ENCODE measurements at places on chromosomes 5 and 9.

DNA sequence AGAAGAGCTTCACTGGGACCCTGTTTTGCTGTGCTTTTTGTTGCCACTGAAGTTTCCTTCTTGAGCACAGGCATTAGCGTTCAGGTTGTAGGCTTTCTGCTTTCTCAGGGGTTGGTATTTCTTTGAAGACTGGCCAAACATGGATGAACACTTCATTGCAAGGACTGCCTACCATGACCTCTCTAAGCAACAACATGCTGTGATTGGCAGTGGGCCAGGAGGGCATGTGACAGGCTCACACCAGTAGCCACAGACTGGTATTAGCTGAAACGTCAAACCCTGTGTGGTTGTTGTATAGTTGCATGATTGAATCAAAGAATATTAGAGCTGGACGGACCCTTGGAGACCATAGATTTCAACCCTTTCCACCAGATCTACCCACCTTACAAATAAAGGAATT is 20.0 kb upstream of the MLANA start:
- DNase-seq = no peak

- DNase-seq = no peak
These were observed 498.6 kb downstream of the CAAP1 start for GRCh38 chr9:26394025-26394424.

GRCh38 chr5:36056422-36056821 is 10.3 kb downstream of the UGT3A2 start:
- no peak for DNase-seq

- DNase-seq = no peak
These were observed 300.5 kb upstream of the CTNND2 start for GRCh38 chr5:12204761-12205160.

DNA sequence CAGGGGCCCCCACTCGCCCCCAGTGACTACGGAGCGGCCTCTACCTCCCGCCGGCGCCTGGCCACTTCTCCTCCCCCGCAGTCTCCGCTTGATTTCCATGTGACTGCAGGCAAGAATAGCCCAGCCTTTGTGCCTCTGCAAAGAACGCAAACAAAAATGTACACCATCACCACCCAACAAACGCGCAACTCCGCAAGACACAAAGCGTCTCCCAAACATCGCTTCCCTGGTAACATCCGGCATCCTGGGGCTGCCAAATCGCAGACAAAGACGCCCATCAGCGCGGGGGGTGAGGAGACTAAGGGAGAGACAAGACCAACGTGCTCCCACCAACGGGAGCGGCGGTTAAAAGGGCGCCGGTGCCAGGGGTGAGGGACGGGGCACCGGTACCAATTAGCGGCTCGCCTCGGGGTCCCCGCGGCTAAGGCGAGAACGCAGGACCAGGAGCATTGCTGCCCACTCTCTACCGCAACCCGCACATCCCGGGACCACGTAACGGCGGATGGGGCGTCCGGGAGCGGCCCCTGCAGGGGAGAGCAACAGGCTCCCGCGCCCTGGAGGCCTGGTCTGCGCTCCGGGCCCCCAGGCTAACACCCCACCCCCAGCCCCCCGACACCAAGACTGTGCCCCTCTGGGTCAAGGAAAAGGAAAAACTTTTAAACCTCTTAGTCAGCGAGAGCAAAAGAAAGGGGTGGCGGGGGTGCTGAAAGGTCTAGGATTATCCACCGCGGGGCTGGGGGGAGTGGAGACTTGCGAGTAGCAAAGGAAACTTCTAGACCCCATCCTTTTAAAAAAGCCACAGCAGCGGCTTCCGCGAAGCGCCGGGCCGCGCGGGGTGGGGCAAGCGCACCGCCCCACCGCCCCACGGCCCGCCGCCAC is 885 bp downstream of the MPDZ start:
- peak; percentile 11 for DNase-seq

GRCh38 chr9:15113288-15113687 is 193.7 kb downstream of the TTC39B start:
- DNase-seq = no peak

DNA sequence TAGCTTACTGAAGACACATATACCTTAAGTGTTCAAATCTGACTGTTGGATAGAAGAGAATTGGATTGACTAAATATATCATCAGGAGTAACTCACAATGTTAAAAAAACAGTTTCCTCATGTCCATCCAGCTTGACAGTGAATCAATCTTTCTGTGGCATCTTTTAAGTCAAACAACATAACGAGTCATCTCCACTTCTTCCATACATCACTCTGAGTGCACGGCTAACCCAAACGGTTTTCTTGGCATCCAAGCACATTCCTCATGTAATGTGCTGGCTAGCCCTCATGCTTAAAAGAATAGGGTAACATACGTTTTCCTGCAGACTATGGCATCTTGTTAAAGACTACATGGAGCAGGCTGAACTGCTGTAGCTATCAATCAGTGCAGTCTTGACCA is 291.5 kb upstream of the TRPC7 start:
- no peak for DNase-seq

- DNase-seq = no peak
These were observed 8.6 kb downstream of the TLN1 start for GRCh38 chr9:35723426-35723825.

DNA sequence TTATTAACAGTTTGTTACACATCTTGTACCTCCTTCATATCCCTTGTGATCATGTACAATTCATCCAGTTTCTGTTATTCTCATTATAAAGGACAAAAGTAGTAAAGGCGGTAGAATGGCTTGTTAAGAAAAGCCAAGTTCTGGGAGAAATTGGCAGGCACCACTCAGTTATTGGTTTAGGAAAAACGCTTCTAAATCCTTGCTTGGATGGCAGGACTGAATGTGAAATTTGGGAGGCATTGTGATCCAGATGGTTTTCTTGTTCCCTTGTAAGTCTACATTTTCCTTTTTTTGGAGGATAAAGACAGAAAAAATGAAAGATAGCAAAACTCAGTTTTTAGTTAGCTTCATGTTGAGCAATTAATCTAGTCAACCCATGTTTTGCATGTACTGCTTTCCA is 130.2 kb downstream of the MAT2B start:
- no peak for DNase-seq

- no peak for DNase-seq
These were observed 285.9 kb downstream of the ARL15 start for GRCh38 chr5:54024466-54024865.

DNA sequence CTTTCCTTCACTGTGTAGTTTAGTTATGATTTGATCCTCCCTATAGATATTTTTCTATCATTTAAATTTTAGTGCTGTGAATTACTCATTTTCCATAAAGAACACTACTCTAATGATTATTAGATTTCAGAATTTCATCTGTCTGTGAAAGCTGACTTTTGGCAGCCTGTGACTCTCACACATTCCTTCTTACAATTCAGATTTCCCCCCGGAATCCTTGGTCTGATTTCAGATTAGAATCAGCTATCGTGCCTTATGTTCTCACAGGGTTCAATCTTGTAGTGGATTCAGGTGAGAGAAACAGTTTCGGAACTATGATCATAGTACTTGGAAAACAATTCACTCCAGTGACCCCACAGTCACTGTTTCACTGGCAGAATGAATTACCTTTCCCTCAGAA is 26.2 kb downstream of the ZNF474 start:
- no peak for DNase-seq

DNA sequence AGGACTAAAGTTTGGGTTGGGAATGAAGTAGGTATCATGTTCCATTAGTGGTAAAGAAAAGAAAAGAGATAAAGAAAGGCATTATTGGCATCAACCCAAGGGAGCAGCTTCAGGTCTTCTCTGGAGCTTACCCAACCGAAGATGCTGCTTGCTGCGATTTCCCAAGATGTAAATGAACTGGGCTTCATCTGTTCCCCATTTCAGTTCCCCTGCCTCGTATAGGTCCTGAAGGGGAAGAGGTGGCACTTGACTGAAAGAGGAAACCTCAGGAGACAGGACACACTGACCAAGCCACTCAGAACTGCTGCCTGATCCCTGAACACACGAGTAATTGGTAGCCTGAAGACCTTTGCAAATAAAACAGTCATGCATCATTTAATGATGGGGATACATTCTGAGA is 24.6 kb downstream of the ANXA6 start:
- DNase-seq = no peak

DNA sequence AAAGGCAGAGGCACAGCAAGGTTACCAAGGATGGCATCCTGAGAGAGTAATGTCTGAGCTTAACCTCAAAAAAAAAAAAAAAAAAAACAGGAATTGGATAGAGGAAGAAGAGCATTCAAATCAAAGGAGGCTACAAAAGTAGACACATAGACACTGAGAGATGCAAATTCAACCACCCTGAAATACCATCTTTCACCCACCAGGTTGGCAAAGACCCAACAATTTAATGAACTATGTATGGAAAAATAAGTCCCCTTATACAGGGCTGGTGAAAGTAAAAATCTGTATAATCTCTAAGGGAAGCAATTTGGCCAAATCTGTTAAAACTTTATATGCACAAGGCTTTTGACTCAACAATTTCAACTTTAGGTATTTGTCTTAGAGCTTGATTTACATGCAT is 4.9 kb downstream of the NADK2 start:
- no peak for DNase-seq

GRCh38 chr5:172548311-172548731 is 92.7 kb upstream of the NEURL1B start:
- DNase-seq = no peak

DNA sequence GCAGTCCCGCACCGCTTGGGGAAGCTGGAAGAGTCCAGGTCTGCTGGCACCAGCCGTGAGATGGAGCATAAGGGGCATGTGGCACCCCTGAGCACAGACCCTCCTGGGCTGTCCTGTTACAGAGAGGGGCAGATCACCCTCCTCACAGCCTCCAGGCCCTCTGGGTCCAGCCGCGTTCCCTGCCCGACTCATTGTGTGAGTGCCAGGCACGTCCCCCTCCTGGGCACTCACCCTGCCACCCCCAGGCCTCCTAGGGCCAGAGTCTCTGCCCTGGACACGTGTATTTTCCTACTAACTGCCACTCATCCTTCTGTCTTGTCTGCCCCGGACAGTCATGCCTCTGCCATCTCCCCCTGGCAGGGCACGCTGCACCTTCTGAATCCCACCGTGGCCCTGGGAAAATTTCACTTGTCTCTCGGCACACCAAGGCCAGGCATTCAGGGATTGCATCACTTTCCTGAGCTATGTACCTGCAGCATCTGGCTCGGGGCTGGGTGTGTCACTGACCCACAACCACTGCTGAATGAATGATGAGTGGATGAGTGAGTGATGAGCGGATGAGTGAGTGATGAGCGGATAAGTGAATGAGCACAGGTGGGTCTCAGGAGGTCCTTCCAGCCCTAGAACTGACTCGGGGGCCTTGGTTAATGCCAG is 21.5 kb upstream of the FCN1 start:
- DNase-seq = no peak

- no peak for DNase-seq
These were observed 27.3 kb downstream of the CLTA start for GRCh38 chr9:36218011-36218410.

- no peak for DNase-seq
These were observed 26.6 kb upstream of the ENHO start for GRCh38 chr9:34549407-34549732.

DNA sequence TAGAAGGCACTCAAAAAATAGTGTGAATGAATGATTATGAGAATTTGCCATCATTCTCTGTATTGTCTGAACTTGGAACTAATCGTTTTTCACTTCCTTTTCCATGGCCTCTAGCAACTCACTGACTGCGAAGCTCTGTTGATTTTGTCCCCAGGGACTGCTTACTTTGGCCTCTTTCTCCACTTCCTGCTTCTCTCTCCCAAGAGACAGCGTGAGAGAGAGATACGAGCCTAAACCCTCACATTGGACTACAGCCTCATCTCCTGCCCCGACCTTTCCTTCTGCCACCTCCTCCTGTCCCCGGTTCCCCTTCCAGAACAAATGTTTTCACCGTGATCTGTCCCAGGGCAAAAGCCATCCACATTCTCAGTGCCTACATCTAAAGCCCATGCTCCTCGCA is 300.8 kb upstream of the PANK3 start:
- DNase-seq = peak; percentile 50

DNA sequence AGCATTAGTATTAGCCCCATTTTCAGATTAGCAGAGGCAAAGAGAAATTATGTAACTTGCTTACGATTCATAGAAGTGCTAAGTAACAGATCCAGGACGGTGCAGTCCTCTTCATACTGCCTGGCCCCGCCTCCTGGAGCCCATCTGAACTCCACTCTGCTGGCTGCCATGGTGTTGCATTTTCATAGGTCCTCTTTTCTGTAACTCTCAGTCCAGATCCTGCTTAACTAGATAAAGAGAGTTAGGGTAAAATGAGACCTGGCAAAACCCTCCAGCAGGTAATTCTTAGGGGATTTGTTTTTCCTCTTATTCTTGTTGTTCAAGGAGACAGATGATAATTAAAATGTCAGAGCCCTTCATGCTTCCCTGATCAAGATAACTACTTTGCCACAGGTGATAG is 135.1 kb upstream of the EFNA5 start:
- DNase-seq = no peak

GRCh38 chr9:98848450-98849149 is 41.1 kb downstream of the GALNT12 start:
- DNase-seq = peak; percentile 83

DNA sequence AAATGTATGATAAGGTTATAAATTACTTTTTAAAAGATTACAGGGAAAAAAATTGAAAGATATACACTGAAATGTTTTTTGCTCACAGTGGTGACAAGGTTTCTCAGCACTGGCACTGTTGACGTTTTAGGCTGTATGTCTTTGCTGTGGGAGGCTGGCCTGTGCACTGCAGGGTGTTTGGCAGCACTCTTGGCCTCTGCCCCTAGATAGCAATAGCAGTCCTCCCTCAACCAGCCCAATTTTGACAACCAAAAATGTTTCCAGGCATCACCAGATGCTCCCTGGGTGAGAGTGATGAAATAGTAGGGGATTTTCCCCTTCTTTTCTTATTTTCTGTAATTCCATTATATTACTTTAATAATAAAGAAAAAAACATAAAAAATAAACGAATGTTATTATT is 3.3 kb downstream of the CD274 start:
- DNase-seq = no peak

GRCh38 chr5:136766456-136766855 is 401.1 kb upstream of the TRPC7 start:
- DNase-seq = no peak

DNA sequence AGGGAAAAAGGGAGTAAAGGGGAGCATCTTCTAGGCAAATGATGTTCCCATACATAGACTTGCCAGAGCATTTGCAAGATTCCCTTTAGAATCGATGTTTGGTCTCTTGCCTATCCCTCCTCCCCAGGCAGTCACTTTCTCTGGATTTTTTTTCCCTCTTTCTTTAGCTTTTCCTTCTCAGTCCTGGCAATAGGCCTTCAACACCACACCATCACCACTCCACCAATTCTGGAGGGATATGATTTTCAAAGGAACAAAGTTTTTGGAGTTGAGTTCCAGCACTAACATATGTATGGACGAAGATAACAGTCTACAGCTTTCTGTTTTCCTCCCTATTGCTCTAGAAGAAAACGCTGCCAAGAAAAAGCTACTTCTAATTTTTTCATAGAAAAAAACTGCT is 377.4 kb downstream of the PDE4D start:
- no peak for DNase-seq

DNA sequence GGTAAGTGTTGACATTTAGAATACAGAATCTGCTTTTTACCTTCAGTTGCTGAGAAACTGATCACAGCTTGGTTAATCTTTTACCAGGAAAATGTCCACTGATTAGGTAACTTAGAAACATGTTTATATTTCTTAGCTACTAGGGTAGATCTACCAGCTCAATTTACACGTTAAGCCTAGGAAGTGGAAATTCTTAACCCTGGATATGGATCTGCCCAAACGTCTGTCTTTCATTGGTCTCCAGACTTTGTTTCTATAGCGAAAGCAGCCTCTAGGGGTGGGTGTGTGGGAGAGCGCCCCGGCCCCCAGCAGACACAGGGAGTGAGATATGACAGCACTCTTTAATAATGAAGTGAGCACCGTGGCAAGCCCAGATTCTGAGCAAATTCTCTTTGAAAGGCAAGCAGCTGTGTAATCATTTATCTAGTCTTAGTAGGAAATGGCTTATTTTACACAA is 141.6 kb upstream of the ZNF608 start:
- DNase-seq = no peak

All from GM13976 (cell line).